Cardiac muscle cell (in vitro differentiated cells and primary cell): ENCODE measurements at places on chromosomes 2 and 18.

- no peak for DNase-seq
These were observed 479.3 kb upstream of the NXPH2 start for GRCh38 chr2:139259422-139260051.

DNA sequence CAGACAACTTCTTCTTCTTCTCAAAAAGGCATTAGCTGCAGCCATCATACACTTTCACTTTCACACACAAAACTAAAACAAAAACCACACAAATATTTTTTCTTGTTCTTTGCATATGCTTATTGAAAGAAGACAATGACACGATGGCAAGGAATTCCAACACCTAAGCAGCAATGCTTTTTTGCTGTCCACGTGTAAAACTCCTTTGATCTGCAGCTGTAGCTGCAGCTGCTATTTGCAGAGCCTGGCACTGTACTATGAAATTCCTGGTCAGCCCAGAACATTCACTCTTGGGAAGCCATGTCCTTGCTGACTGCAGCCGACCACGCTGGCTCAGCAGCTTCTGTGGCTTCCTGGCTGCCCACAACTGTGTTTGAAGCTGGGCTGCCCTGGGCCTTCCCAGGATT lies 316.2 kb downstream of the CDH2 start:
- DNase-seq = peak; percentile 61

GRCh38 chr18:23825978-23826405 lies 136.7 kb downstream of the LAMA3 start:
- DNase-seq = peak; percentile 94

- no peak for DNase-seq
These were observed 128.5 kb downstream of the ACKR3 start for GRCh38 chr2:236698016-236698627.

DNA sequence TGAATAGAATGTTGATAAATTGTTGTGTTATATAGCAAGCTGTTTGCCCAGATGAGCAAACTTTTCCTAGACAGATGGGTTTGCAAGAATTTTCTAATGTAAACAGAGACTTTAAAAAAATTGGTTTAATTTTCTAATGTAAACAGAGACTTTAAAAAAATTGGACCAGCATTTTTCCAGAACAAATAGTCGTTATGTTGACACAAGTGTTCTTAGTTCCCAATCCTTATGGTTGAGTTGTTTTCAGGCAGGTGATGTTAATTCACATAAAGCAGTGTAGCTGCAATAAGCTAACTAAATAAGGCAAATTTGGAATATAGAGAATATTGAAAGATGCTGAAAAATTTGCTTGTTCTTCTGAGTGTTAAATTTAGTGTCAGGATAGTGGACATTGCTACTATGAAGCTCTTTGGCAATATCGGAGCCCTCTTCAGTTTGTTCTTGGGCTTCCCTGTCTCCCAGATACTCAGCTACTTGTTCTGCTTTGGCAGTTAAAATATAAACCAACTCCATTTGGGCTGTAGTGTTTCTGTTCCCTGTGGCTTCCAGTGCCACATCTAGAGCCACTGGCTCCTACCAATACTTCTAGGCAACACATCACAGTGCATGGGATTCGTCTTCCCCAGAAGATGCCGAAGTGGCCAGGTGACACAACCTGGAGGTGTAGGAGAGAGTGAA lies 105.7 kb downstream of the DYNAP start:
- no peak for DNase-seq

DNA sequence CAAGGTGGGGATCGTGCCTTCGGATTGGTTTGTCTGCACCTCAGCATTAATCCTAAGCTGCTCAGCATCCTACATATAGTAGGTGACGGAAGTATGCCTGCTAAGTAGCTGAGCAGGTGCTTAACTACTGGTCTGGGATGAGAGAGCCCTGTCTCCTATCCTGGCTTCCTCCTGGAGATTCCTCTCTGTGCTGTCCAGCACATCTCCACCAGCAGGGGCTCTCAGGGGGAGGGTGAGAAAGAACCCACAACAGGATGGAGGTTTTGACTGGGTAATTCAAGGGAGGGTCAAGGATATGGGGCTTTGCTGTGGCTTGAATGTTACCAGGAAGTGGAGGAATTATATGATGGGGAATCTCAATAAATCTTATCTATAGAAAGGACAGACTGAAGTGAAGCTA lies 45.4 kb upstream of the KIF5C start:
- no peak for DNase-seq

- DNase-seq = no peak
These were observed 15.2 kb upstream of the SLC8A1 start for GRCh38 chr2:40466935-40467572.

DNA sequence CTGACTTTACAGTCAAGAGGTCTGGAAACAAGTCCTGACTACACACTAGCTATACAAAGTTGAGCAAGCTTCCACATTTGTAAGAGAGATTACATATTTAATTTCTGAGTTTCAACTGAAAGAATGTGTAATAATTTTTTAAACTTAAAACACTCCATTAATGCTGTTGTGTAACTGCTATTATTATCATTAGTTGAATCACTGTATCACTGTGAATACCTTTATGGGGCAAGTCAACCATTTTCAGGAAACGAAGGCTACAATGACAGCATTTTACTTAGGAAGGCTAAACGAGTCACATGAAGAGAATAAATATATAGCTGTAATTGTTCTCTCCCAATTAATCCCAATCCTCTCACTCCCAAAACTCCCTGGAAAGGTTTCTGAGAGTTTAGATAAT lies 46.3 kb downstream of the TRIP12 start:
- no peak for DNase-seq
